Activated effector memory CD4-positive, alpha-beta T cell treated with anti-CD3 and anti-CD28 coated beads, Interleukin-2, amount 50 U/mL, for 16 hours (primary cell): ENCODE measurements at places on chromosomes 1 and 21.
A peak's percentile ranks its signal among the peaks of the same experiment; 100 is the strongest.

DNA sequence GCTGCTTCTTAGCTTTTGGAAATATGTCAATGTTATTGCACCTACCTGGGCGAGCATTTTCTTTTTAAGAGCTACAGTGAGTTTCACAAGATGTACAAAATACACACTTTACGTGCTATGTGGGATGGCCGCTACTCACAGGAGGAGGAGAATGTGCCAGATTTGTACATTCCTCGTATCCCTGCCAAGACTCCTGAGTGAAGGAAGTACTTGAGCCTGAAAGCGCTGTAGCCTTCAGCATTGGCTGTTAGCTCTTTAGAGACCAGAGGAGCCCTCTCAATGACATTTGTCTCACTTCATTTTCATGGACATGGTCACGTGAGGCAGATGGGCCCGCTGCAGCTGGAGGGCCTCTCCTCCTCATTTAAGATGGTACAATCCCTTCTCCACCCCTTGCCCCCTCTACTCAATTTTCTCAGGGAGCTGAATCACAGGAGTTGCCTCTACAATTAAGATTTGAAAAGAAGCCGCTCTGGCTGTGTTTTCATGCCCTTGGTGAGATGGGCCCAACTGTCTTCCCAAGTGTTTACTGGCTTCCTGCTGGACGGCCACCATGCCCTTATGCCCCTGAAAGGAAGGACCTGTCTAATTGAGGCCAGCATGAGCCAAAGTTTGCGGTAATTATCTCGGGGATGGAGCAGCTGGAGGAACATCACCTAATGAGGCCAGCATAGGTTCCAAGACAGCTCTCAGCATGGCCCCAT is 442.6 kb downstream of the PRDM2 start:
- no peak for DNase-seq

GRCh38 chr1:20496241-20496661 is 10.2 kb upstream of the CAMK2N1 start:
- no peak for DNase-seq

- DNase-seq, result no peak
These were observed 3.3 kb downstream of the USP24 start for GRCh38 chr1:55211863-55212262.

DNA sequence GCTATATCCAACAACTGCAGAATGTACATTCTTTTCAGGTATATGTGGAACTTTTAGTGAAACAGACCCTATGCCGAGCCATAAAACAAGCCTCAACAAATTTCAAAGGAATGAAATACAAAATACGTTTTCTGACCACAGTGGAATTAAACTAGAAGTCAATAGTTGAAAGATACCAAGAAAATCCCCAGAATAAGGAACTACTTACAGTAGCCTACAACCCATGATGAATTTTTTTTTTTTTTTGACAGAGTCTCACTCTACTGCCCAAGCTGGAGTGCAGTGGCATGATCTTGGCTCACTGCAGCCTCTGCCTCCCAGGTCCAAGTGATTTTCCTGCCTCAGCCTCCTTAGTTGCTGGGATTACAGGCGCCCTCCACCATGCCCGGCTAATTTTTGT is 83.4 kb downstream of the RUNX3 start:
- no peak for DNase-seq

GRCh38 chr1:45327644-45328515 is 1.2 kb downstream of the HPDL start:
- no peak for DNase-seq

DNA sequence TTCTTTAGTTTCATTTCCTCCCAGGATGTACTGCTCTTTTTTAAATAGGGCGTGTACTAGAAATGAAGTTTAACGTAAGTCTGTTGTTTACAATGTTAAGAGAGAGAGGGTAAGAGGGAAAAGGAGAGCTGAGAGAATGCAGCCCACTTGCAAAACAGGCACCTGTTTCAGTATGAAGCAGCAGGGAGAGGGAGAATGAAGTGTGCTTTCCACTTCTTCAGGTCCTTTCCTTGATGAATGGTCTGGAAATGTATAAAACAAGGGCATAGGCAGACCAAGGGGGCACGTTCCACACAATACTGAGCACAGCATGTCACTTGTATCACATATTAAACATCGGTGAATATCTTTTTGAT is 2.0 kb downstream of the KCNA3 start:
- peak; percentile 64 for DNase-seq

GRCh38 chr1:225461533-225462428 is 33.9 kb upstream of the LBR start:
- no peak for DNase-seq

GRCh38 chr1:247370786-247371732 is 39.4 kb upstream of the ZNF496 start:
- no peak for DNase-seq
